ENCODE measurements at places on chromosomes 6 and 20.

DNA sequence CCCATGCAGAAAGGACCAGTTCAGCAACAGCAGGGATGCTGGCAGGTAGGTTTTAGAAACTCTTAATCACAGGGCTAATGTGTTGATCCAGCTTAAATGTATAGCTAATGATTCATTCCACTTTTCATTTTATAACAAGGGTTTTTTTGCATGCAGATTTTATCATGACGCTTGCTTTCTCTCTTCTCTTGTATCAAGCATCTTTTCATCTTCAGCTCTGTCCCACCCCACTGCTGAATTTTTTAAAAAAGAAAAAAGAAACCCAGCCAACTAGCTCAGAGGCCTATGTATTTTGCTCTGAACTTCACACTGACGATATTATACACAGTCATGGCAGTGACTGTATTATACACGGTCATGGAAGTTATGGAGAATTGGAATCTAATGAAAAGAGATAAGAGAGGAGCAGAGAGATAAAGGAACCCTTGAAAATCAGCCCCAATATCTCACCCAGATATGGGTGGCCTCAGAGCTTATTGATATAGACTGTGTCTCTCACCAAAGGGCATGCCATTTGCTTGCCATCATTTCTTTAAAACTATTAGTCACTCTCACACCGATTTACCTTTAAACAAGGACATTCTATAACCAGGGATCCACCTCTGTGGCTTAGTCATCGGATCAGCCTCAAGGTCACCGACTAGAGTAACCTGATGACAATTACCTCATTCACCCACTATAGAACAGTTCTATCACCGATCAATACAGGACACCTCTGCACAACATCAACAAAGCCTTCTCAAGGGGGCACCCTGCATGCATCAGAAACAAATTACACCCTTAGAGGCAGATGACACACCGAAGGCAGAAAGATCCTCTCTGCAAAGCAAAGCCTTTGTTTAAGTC lies 222.0 kb downstream of the ATXN1 start:
- DNase-seq, result no peak

DNA sequence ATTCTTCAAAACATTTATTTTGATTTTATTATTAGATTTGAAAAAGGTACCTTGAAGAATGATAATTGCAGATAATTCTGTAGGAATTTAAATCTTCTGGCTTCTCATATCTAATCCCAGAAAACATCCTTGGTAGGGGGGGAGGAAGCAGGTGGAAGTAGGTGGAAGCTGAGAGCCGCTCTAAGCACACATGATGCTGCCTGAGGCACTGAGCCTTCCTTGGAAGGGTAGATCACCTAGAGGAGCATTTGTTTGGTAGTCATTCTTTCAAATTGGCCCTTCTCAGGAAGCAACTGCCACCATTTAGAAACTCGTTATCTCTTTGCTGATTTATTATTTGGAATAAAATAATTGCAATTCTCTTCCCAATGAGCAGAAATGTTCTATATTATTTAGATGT lies 623.3 kb downstream of the CD109 start:
- no peak for DNase-seq

DNA sequence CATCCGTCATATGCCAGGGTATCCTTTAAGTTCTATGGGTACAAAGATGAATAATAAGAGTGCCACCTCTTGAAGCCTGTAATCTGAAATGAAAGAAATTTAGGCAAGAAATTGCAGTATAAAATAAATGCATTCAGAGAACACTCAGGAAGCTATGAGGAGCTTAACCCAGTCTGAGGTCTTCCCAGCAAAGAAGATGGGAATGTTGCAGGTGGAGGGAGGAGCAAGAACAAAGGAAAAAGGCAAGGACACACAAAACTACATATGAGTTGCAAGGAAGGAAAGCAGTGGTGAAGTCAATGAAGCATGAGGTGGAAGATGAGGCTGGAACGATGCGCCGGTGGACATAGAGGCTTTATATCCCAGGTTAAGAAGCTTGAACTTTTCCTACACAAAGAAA lies 67.0 kb upstream of the DST start:
- DNase-seq, result no peak

DNA sequence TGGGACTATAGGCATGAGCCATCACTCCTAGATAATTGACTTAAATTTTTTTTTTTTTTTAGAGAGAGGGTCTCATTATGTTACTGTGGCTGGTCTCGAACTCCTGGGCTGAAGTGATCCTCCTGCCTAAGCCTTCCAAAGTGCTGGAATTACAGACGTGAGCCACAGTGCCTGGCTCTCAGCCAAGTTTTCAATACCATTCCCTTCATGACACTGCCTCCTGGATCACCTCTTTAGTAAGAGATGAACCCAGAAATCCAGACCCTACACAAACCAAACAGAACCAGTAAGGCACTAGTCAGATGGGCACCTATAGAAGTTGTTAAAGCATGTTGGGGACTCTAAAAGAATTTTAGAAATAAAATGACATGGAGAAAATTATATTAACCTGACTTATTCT lies 18.3 kb upstream of the RIMS4 start:
- no peak for DNase-seq

GRCh38 chr20:15564981-15565380 lies 1008.3 kb downstream of the KIF16B start:
- no peak for DNase-seq

DNA sequence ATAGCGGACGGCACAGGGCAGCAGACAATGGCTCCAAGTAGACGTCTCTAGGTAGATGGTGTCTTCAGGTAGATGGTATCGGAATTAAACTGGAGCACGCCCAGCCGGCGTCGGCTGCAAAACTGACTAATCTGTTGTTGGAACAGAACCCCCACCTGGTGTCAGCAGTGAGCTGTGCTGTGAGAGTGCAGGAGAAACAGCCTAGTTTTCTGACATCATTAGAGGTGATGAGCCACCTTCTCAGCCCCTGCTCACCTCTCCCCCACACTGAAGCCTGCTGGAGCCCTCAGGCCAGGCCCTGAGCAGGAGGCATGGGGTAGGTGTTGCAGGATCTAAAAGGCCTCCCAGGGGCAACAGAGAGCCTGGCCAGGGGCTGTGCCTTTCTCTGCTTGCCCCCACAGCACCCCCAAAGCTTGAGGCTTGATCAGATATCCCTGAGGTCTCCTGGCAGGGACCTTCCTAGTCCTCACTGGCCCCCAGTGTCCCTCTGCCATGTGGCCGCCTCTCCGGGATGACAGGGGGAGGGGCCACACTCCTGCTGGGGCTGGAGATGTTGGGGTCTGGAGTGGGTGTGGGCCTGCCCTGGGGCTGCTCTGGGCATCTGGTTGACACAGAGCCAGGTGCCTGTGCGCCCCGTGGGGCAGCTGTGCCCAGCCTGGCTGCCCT lies 6.9 kb upstream of the HELZ2 start:
- peak; percentile 54 for DNase-seq

GRCh38 chr20:2390951-2391675 lies 10.4 kb downstream of the TGM6 start:
- no peak for DNase-seq

- no peak for DNase-seq
Measured at GRCh38 chr6:25956226-25956625, 6.4 kb upstream of the TRIM38 start.

DNA sequence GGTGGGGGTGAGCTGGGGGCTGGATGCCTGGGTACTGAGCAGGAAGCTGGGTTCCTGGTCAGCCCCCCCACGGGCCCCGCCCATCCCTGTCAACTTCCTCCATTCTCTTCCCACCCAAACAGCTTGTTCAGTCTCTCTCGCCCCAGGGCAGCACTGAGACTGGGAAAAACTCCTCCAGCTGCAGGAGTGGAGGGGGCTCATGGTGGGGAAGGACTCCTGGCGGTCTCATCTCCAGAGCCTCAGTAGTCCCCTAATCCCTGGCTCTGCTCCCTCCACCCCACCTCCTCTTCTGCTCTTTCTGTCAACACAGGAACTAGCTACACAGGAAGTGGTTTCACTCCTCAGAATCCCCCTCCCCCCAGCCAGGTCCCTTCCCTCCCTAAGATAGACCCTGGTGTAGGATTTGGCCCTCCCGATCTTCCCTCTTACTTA lies at the start of gene GPSM3:
TSS of gene GPSM3 (minus strand) at position 36 of the 432 bp plus-strand sequence. CDS start 130 bp downstream, outside the sequence.
- DNase-seq, result peak; percentile 39

GRCh38 chr6:104256646-104257045 lies 603.1 kb downstream of the HACE1 start:
- DNase-seq, result no peak

DNA sequence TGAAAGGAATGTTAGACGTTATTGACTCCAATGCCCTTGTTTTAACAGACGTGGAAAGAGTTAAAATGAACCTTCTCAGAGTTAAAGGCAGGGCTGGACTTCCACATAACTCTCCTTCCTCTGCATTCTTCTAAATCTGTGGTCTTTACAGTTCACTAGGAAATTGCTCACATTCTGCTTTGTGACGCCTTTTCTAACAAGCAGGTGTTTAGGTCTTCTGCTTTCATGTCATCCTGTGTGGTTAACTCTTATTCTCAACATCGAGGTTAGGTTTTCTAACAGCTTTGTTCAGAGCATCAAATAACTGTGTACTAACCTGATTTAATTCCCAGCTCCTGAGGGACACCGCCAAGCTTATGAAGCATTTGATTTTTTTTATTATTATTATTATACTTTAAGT lies 81.3 kb upstream of the NT5E start:
- DNase-seq, result no peak

DNA sequence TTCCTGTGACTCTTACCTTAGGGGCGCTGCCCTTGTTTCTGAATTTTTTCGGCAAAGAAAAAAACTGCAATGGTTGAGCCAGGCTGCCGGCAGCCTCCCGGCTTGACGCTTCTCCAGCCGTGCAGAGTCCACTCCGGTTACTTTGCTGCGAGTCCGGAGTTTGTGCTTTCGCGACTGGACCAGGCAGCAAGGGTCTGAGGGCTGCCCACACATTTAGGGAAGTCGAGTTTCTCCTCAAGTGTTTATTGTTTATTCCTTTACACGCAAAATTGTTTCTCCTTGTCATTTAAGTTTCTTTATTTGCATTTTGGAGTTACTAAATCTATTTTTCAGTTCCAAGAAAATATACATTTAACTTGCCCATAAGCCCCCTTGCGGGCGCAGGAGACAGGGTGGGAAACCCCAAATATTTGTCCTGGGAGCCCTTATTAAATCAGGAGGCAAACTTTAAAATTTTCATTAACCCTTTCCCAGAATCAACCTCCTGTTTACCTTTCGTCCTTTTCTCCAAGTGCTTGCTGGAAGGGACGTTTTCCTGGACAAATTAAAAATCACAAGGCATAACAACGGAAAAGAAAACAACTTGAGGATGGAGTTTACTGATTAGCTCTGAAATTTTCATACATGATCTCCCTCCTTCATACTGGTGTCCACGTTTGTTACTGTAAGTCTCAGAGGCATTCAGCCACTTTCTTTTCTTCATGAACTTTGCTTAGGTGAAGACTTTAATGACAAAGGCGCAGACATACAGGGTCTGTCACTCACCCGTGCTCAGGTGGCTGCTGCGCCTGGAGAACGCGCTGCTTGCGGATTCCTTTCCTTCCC lies 1.7 kb upstream of the PDE10A start:
- no peak for DNase-seq

DNA sequence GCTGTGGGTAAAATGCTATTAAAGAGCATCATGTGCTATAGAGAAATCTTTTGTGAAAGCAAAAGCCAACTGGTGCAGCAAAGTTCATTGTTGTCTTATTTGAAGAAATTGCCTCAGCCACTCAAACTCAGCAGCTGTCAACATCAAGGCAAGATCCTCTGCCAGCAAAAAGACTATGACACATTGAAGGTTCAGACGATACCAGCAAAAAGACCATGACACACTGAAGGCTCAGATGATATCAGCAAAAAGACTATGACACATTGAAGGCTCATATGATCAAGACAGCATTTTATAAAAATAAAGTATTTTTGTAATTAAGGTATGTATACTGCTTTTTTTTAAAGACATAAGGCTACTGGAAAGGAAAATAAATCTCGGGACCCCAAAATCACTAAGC lies 118.4 kb upstream of the RUNX2 start:
- no peak for DNase-seq

DNA sequence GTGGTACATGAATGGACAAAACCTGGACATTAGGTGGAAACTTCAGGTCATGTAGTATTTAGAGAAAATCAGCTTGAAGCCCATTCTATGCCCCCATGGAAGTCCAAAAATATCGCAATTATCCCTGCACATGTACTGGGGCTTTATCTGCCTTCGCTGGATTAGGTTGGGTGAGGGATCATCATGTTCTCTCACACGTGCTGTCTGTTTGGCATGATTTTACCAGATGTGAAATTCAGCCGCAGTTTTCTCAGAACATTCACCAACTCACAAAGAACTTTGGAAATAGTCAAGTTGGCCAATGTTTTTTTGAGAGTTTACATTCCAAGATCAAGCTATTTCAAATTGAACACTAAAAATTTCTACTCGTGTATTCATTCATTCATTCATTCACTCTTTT lies 459.8 kb upstream of the CITED2 start:
- no peak for DNase-seq

Data from effector CD4-positive, alpha-beta T cell (primary cell).